ENCODE measurements at places on chromosomes 1 and 21. TPM values are rescaled to one million over a fixed set of nuclear protein-coding genes. Genes with fewer than 3 reads are reported as not detected.

The FAM43B gene
- total RNA-seq, result not detected

The CYYR1 gene
- not detected for total RNA-seq

DNA sequence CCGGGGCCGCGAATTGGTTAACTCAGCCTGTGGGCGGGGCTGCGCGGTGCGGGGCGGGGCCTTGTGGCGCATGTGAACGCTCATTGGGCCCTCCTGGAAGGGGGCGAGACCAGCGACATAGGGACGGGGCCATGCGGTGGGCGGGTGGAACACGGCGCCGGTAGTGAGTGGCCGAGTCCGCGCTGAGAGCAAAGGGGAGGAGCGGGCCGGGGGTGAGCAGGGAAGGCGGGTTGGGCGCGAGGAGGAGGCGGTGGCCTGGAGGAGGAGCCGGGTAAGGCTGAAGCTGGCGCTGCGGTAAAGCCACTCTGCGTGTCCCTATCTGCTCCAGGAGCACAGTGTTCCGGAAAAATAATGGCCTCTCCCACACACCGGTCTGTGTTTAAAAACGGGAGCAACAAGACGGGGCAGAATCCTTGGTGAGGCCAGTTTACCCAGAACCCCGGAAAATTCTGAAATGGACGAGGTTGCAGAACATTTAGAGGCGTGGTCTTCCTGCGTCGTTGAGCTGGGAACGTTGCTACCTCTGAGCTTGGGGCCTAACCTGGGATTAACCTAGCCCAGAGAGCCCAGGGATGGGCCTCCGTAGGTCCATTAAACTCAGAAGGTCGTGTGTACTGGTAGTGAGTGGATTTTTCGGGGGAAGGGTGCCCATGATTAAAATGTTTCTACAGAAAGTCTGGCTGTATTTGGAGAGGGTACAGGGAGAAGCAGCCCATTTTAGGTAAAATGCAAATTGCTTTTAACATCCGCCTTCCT, 532 bp upstream of the CTNNBIP1 start:
- H3K4me3 ChIP-seq, result peak overlapping the region; percentile 51
- peak overlapping the region; percentile 62 for H3K27ac ChIP-seq

DNA sequence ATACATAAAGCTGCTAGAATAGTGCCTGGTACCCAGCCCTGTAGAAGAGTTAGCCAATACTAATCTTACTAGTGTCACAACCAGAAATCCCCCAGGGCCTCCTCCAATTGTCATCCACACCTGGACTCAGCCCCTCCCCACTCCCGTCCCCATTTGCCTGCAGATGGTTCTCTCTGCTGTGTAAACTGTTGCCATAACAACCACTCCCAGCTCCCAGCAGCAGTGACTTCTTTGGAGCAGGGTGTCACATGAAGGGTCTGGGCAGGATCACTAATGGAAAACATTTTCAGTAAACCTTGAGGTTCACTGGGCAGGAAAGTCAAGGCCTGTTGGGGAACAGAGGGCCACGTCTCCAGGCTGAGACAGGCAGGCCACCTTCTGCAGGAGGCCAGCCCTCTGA, 126.0 kb upstream of the IPO9 start:
- H3K4me3 ChIP-seq, result no peak overlapping the region
- H3K4me1 ChIP-seq, result peaks cover 15% of the 10 kb centered on the region
- peaks cover 4% of the 10 kb centered on the region for H3K36me3 ChIP-seq
- no peak overlapping the region for H3K27ac ChIP-seq

GRCh38 chr21:38384675-38385426, 113.4 kb downstream of the ERG start:
- H3K27me3 ChIP-seq, result peaks cover 27% of the 10 kb centered on the region
- H3K4me3 ChIP-seq, result no peak overlapping the region
- H3K27ac ChIP-seq, result no peak overlapping the region

- H3K36me3 ChIP-seq, result peaks cover 4% of the 10 kb centered on the region
- H3K27me3 ChIP-seq, result no peaks in the 10 kb centered on the region
- peak; percentile 33 for DNase-seq
- H3K4me3 ChIP-seq, result no peak overlapping the region
- no peak overlapping the region for H3K27ac ChIP-seq
These were observed 283.8 kb downstream of the SDCCAG8 start for GRCh38 chr1:243539636-243540035.

DNA sequence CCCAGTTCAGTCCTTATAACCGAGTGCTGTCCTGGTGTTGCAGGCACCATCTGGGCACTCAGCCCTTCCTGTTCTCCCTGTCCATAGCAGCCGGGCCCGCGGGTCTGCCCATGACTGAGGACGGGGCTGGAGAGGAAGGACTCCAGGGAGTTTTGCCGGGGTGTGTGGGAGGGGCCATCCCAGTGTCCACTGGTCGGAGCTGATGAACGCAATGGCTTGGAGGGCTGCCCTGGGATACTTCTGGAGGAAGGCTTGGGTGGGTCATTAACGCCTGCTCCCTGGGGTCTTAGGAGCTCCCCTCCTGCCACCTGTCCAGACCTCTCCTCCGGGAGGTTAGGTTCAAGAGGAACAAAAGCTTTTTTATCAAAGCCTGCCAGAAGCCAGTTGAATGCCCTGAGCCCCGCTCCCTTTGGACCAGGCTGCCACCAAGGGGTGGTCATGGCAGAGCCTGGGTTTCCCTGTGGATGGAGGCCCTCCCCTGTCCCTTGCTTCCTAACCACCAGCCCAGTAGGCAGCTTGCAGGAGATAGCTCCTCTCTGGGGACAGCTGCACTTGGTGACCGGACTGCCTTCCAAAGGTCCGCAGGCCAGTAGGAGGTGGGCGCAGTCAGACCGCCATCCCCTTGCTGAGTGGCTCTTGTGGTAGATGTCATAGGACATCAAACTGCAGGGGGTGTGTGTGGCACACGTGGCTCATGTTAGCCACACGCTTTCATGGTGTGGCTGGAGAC, 61.3 kb downstream of the TRIM11 start:
- H3K27ac ChIP-seq, result no peak overlapping the region
- no peak overlapping the region for H3K4me3 ChIP-seq
- H3K4me1 ChIP-seq, result no peaks in the 10 kb centered on the region
- H3K36me3 ChIP-seq, result peaks cover 12% of the 10 kb centered on the region
- DNase-seq, result no peak

Data from IMR-90 (cell line).